ENCODE measurements at places on chromosomes 11 and 22.
A peak's percentile ranks its signal among the peaks of the same experiment; 100 is the strongest.

DNA sequence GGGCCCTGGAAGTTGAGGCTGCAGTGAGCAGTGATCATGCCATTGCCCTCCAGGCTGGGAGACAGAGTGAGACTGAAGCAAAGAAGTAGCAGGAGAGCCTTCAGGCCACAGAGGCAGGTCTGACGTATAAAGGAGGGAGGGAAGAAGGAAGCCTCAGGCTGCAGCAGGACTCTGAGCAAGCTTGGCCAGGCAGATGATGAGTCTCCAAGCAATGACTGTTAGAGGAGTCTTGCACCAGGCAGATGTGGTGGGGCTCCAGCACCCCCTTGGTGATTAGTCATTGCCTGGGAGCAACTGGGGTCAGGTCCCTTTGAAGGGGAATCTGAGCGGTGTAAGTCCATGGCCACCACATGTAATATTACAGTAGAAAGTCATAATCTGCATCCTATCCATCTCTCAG lies 36.6 kb upstream of the NFAM1 start:
- DNase-seq, result no peak

- no peak for DNase-seq
These were observed 66.0 kb upstream of the ZBED5 start for GRCh38 chr11:10923882-10924281.

GRCh38 chr11:76820184-76820566 lies 37.0 kb downstream of the TSKU start:
- no peak for DNase-seq

DNA sequence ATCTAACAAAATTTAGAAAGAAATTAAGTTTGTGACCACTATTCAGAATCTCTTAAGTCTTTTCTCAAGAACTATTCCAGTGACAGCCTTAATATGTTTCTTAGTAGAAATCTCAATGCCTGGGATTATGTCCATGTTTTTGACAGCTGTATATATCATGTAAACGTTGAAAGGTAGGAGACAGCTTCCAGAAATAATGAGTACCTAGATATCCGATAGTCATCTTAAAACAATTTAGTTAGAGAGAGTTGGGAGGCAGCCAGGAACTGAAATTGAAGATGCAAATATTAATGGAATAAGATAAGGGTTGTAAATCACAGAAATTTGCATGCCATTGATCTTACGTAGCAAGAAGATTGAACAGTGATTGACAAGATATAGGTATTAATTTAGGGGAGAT lies 955.2 kb downstream of the JRKL start:
- no peak for DNase-seq

GRCh38 chr11:9169595-9170295 lies 78.3 kb upstream of the SCUBE2 start:
- no peak for DNase-seq

DNA sequence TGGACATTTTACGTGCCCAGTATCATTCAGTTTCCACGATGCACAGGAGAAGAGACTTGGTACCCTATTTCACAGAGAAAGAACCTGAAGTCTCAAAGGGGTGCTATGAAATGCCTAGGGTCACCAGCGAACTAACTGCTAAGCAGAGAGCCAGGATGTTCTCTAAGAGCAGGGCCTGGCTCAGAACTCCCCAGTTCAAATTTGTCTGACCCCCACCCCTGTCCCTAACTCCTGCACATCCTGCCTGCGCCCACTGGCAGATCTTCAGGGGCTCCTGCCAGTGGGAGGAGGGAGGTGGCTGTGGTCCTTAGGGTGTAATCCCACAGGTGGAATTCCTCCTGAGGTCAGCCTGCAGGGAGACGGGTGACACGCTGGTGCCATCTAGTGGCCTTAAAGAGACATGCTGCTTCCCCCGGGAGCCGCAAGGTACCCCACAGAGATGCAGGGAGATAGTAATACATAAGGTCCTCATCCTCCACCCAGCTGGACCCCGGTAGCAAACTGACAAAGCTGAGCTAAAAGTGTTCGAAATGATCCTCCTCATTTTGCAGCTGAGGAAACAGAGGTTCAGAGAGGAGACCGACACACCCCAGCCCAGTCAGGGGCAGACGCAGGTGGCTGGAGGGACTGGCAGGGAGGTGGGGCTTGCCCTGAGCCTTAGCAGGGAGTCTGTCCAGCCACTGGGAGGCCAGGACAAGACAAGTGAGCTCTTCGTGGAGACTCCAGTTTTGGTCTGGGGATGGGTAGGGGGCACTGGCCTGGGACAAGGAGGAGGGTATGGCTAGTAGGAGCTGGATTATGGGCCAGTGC lies 34.1 kb downstream of the MB start:
- DNase-seq, result peak; percentile 18

GRCh38 chr22:39719559-39720450 lies 149.3 kb downstream of the CACNA1I start:
- no peak for DNase-seq

DNA sequence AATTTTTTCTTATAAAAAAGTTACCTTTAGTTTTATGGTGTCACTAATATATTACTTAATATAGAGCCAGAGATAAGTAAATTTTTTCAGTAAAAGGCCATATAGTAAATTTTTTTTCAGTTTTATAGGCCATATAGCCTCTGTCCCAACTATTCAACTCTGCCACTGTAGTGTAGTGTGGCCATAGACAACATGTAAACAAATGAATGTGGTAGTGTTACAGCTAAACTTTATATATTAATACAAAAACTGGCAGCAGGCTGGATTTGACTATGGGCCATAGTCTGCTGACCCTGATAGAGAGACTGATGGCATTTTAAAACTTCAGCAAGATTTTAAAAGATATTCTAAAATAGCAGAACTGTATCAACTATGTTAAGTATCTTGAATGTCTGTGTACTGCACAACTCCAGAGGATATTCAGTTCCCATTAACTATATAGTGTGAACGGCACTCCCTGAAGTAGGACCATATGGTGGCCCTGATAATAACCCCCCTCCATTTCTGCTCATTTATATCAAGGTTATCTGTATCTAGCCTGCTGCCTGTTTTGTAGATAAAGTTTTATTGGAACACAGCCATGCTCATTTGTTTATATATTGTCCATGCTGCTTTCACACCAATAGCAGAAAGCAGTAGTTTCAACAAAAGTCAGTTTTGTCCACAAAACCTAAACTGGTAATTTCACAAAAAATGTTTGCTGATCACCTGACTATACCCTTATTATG lies 71.6 kb downstream of the PRMT3 start:
- no peak for DNase-seq

DNA sequence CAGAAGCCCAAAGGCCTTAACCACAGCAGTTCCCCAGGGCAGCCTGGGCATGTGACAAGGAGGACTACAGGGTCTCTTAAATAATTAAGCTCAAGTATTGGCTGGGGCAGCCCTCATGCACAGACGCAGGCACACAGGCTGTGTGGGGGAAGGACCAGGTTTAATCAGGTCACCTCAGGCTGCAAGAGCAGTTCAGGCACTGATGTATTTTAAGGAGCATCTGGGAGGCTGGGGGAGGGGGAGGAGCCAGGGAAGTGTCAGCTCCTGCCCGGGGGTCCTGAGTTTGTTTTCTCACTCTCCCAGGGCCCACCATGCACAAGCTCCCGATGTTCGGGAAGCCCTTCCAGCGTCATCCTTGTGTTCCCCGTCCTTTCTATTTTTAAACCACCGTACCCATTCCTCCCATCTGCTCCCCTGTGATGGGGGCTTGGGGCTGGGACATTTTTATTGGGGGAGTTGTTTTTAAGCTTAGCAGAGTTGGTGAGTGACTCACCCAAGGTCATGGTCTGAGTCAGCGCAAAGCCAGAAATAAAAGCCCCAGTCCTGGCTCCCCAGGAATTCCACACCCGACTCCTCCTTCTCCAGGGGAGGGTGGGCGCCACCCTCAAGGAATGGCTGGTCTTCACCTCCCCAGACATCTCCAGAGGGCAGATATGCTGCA lies 2.4 kb downstream of the CSDC2 start:
- no peak for DNase-seq

- DNase-seq, result no peak
These were observed 34.1 kb downstream of the OR4D9 start for GRCh38 chr11:59545179-59546020.

DNA sequence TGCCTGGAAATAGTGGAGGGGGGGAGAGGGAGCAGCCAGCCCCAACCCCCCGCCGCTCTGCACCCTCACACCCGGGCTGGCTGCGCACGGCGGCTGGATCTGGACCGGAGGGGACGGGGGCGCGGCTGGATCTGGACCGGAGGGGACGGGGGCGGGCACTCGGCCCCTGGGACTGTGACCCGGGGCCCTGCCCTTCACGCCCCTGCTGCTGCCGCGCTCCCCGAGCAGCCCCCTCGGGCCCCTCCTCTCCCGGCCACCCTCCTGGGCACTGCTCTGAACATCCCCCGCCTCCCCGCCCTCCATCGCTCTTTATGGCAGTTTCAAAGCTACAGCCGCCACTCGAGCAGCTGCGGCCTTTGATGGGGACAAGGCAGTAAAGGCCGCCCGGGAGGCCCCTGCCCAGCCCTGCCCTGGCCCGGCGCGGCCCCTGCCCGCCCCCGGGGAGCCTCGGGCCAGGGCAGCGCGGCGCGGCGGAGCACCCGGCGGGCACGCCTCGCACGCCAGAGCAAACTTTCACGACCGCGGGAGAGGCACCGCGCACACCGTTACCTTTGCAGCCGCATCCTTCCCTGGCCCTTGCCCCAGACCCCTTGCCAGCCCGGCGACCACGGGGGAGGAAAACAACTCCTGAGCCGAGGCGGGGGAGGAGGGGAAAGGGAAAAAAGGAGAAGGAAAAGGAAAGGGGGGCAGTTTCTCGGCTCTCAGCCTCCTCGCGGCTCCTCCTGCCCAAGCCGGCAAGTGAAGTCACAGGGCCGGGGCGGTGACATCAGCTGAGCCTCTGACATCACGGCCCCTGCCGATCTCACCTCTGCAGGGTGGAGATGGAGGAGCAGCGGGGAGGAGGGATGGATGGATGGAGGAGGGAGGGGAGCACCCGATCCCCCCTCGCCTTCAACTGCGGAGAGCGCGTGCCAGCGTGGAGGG lies 13.1 kb upstream of the TCF20 start:
- DNase-seq, result no peak

DNA sequence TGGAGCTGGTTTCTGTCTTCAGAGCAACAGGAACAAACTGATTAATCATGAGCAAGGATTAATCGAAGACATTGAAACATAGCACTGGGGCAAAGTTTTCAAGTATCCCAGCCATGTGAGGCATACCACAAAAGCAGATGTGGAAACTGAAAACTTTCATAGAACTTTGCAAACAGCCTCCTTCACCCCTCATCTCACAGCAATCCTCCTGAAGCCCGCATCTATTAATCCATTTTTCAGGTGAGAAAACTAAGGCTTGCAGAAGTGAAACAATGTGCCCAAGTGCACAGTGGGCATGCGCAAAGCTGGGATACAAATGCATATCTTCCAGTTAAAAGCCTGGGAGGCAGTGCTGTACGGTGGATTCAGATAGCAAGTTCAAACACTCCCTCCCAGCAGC lies 58.6 kb upstream of the HMGXB4 start:
- DNase-seq, result no peak

GRCh38 chr11:32433101-32433913 lies 2.0 kb downstream of the WT1 start:
- no peak for DNase-seq

DNA sequence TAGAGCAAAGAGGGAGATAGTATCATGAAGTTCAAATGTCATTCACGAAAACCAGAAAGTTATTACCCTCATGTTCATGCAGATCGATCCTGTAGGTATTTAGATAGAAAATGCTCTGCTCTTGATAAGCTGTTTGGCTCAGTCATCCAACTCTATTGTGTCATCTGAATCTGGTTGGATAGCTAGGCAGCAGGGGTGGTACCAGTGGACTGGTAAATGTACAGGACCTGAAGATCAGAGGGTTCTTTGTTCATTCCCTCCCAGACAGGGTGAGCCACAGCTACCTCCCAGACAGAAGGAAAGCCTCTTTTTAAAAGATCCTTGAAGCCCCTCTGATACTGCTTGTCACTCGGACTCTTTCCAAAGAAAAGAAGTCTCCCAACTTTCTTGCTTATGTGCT lies 29.8 kb upstream of the DRD2 start:
- no peak for DNase-seq

DNA sequence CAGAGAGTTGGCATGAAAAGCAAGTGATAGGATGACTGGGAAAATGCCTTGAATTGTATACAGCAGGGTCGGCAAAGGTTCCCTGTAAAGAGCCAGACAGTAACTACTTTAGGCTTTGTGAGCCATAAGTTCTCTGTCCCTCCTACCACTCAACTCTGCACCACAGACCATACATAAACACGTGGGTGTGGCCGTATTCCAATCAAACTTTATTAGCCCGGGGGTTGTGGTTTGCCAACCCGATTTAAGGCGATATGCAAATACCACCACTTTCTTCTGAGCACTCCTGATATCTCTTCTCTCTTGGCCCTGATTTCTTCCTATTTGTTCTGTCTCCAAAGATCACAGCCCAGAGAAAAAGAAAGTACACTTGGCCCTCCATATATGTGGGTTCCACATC lies 87.5 kb downstream of the MN1 start:
- DNase-seq, result no peak

GRCh38 chr11:119419834-119420492 lies 3.0 kb downstream of the THY1 start:
- DNase-seq, result no peak

GRCh38 chr11:87022738-87023137 lies 15.0 kb upstream of the TMEM135 start:
- no peak for DNase-seq

GRCh38 chr11:8282631-8283030 lies 19.0 kb upstream of the LMO1 start:
- DNase-seq, result no peak

- no peak for DNase-seq
These were observed 26.3 kb upstream of the APLNR start for GRCh38 chr11:57263351-57263750.

- no peak for DNase-seq
These were observed 4.9 kb downstream of the TBRG1 start for GRCh38 chr11:124627546-124627945.

All from stimulated activated CD4-positive, alpha-beta T cell treated with anti-CD3 and anti-CD28 coated beads, TNF-alpha, amount 100 ng/mL, for 1 hour (primary cell).